ENCODE measurements at places on chromosomes 3 and 15. TPM values are rescaled to one million over a fixed set of nuclear protein-coding genes. Genes with fewer than 3 reads are reported as not detected.

SLC9C1 gene
- 0.33 TPM for total RNA-seq

GRCh38 chr15:64841060-64841343, 713 bp upstream of the PLEKHO2 start:
- DNase-seq: no peak

DNA sequence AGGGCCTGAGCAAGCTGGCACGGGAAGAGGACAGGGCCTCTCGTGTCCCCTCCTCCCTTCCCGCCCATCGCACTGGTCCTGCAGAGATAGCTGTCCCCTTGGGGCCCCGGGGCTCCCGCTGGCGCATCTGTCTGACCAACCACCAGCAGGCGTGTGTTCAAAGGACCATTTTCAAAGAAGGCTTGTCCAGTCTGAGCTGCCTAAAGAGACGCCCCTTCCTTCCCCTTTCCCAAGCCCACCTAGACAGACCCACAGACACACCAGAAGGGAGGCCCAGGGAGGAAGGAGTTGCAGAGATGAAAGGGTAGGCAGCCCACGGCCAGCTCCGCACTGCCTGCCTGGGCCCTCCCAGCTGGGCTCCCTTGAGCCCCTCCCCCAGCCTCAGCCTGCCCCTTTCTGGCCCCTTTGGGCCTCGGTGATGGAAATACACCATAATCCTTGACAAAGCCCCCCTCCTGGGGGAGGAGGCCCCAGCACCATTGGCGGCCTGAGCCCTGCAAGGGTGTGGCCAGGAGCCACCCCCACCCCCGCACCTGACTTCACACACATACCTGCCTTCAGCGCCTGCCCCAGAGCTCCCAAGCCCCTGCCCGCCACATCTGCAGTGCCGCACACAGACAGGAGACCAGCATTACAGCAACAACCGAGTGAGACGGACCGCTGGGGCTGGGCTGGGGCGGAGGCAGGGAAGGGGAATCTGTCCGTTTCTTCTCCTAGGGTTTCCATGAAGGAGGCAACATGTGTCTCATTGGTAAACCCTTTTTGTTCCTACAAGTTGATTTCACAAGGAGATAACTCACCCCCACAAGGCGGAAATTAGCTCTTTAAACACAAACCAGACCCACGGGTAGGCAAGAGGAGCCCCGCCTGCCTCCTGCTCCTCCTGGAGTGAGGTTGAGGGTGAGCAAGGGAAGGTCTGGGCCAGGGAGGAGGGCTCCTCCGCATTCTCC, at the start of gene STRA6:
STRA6 (minus strand) TSS at position 336 of the 950 bp plus-strand sequence. CDS start 520 bp downstream, outside the sequence.
- peak; percentile 44 for DNase-seq

DNA sequence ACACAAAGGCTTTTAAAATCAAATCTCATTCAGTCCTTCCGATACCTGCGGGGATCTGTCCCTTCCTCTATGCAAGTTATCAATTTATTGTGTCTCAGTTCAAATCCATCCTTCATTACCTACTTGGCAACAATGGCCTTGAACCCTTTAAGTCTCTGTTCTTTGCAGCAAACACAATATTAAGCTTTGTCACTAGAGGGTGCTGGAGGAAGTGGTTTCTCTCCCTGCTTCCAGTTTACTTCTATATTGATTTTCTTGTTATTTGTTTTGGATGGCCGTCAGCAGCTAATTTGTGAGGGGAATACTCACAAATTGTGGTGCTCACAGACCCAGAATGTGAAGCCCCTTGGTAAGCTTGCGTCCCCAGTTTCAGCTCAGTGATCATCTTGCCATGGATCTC, 278.3 kb downstream of the FGF12 start:
- DNase-seq: peak; percentile 11

GRCh38 chr15:74614744-74615507, 710 bp upstream of the CLK3 start:
- peak; percentile 63 for DNase-seq

DNA sequence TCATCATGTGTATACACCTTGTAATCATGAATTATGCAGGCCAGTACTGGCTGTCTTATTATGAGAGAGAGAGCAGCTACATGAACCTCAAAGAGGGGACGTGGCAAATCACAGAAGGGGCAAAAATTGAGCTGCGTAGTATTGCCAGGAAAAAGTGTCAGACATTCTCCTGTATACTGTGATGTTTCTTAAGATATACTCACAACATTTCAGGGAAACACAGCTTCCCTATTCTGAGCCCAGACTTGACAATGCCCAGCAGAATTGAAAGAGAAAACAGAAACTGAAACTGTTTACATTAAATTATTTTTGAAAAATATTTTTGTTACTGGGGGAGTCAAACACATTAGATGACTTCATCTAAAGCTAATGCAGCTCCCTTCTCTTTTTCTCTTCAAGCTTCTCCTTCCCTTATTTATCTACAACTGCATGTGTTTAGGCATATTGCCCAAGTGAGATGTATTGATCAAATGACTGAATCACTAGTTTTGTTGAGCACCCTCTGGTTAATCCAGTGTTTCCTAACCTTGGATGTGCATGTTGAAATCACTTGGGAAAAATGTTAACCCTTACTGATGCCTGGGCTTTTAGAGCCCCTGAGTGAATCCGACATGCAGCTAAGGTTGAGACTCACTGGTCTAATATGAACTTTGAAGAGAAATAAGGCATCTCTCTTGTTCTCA, 39.5 kb downstream of the CADPS start:
- no peak for DNase-seq

DNA sequence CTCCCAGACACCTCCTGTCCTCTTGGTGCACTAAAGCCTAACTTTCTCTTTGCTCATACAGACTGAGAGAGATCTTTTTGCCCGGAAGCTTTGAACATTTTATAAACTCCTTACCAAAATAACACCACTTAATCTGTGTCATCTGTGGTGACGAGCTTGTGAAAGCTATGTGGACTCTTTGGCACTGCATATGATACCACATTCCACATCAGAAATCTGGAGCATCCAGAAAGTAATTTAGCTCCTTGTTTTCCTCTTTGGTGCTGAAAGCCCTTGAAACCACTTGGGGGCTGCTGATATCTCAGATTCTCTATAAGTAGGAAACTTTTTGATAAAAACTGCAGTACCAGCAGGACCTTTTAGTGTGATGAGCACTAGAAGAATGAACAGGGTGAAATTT, 128.3 kb downstream of the ALCAM start:
- no peak for DNase-seq

LRRN1 gene
- 1.7 TPM for total RNA-seq

GRCh38 chr3:150737874-150738679, 24.9 kb downstream of the SIAH2 start:
- peak; percentile 57 for DNase-seq

Data from fibroblast of the aortic adventitia (primary cell).